ENCODE measurements at places on chromosomes 16 and 17.

GRCh38 chr16:10831894-10832886, 13.6 kb upstream of the TVP23A start:
- DNase-seq = no peak

- DNase-seq = peak; percentile 54
Measured at GRCh38 chr16:31876951-31877828, 3.6 kb downstream of the ZNF267 start.

DNA sequence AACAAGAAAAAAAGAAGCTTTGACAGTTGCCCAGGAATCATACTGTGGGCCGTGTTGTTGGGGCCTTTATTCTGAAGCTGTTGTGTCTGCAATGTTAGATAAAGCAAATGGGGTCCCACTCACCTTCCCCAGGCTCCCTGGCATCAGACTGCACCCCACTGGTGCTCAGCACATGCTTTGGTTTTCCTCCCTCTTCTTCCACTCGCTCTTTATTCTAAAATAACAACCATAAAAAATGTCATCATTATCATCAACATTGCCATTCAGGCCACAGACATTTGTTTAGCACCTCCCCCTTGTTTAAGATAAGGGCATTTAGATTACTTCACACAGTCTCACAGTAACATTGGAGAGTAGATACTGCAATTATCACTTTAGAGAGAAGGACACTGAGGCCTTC, 8.2 kb downstream of the MYLK3 start:
- DNase-seq = no peak

DNA sequence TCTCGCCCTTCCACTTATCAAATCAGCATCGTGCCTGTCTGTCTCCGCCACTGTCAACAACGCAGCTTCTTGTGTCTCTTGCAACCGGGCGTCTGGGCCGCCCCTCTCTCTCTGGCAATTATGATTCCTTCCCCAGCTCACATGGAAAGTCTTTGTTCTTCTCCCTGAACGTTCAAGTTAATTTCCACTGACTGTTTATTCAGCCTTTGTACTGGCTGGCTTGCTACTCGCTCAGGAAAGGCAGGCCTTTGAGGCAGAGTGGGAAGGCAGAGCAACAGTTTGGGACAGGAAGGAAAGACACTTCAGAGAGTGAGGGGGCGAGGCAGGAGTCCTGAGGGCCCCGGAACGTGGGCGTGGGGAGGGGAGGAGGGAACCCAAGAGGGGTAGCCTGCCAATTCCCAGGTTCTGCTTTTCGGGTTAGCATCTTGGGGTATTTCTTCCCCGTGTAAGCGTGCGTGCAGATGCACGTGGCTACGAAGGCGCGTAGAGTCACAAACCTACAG, 50.8 kb downstream of the AKAP1 start:
- peak; percentile 36 for DNase-seq
